Left lobe of liver (tissue), 2 donors: ENCODE measurements at places on chromosomes 5 and 9. TPM values are rescaled to one million over a fixed set of nuclear protein-coding genes. Genes with fewer than 3 reads are reported as not detected.

GRCh38 chr5:130287438-130287837 lies 383.2 kb downstream of the CHSY3 start:
- no peak for DNase-seq

DNA sequence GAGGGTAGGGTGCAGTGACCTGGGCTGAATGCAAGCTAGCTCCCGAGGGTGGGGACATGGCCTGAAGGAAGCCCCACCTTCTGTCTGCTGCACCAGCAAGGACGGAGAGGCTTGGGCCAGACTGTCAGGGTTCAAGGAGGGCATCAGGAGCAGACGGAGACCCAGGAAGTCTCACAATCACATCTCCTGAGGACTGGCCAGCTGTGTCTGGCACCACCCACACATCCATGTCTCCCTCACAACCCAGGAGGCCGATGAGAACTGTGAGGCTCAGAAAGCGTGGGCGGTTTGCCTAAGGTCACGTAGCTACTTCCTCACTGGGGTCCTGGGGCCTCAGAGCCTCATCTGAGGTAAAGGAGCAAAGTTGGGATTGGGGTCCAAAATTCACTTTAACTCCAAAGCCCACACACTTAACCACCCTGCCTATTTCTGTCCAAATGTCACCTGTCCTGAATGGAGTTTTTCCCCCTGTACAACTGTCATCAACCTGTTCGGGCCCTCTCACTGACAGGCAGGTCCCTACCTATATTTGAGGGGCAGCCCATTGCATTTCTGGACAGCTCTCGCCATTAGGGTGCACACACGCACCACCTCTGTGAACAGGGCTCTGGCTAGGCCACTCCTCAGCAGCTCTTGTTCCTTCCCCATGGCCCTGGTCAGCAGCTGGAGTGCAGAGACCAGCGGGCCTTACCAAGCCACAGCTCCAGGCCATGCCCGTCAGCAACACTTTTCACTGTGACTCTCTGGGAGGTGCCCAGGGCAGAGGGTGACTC lies 3.4 kb downstream of the IL13 start:
- DNase-seq, result no peak

GRCh38 chr5:60504342-60504741 lies 195.6 kb downstream of the DEPDC1B start:
- no peak for DNase-seq

DNA sequence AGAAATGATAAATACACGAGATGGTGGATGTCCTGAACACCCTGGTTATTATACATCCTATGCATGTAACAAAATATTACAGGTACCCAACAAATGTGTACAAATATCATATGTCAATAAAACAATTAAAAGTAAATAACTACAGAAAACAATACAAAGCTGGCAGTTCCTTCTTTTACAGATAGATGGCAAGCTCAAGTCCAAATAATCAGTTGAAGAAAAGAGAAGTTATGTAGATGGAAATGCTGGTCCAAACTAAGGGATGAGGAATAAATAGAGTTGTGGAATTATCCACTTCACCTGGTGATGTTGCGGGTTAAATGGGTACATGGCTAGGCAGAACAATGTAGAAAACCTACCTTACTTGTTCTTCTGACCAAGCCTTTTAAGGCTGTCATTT lies 79.4 kb downstream of the PALM2AKAP2 start:
- no peak for DNase-seq

RAB14 gene
- total RNA-seq, result 50.0 TPM

CFAP90 gene
- 0.48 TPM for total RNA-seq
